K562 (cell line): ENCODE measurements at places on chromosomes 5 and 9.

DNA sequence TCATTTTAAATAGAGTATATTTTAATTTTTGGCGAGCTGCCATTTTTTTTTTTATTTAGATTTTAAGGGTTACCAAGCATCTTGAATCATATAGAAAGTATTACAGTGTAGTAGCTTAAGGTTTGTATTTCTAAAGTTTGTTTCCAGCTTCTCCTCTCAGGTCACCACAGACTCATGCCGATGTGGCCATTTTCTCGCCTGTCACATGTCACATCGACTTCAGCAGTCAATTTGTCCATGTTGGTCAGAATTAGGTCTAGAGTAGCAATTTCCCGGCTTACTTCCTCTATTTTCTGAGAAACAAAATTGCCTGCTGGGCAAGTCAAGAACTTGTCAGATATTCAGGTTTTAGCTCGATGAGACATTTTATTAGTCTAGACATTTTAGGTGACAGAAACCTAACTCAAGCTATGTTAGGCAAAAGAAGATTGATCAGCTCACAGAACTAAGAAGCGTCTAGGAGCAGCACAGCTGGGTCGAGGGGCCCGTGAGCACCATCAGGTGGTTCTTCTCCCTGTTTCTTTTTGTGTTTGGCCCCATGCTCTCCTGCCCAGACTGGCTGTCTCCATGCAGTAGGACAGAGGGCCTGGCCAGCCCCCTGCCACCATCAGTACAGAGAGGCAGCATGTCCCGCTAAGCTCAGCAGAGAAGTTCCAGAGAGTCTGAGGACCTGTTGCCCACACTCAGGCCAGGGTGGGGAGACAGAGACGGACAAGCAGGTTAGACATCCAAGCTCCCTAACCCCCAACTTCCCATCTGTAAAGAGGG lies 48.4 kb upstream of the AFAP1L1 start:
- DNase-seq = no peak

DNA sequence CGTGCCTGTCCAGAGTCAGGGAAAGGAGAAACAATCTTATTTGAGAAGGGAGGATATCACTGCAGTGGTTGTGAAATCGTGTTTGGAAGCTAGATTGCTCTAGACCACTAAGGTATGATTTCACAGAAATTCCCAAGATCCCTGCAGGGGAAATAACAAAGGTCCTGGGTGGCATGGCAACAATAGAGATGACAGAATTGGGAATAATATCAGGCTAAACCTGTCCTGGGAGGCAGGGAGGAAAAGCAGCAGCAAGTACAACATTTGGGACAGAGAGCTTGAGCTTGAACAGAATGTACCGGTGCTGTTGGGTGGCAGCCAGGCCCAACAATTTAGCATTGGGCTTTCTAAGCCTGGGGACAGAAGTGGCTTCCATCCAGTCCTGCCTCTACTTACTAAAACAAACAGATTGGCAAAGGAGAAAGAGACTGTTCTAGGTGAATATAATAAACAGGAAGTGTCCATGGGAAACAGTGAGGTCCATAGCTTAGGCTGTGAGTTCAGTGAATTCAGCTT lies 17.0 kb upstream of the ARHGAP26 start:
- no peak for DNase-seq

- no peak for DNase-seq
Measured at GRCh38 chr9:110337727-110338126, at the start of gene TXNDC8. Gene TXNDC8 (minus strand): TSS chr9:110337863.

DNA sequence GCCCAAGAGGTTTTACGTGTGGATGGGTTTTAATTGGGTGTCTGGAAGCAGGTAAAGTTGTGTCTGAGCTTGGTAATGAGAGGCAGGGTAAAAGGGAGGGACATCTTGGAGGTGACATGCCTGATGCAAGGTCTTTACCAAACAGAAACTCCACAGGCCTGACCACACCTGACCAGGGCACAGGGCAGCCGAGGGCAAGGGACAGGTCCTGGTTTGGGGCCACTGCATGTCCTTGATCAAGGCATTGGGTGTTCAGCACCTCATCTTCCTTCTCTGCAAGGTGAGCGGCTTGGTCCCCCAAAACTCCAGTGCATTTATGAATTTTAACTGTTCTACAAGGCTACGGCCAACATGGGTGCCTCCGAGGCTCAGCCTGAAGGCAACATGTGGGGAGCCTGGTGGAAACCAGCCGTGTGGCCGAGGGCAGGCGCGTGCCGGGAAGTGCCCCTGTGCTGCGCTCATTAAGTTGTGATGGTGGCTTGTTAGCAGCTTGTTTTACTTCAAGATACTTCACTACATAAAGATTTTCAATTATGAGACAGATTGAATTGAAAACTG lies 30.7 kb upstream of the LPCAT1 start:
- no peak for DNase-seq

GRCh38 chr5:91643797-91644196 lies 260.7 kb upstream of the ARRDC3 start:
- no peak for DNase-seq

DNA sequence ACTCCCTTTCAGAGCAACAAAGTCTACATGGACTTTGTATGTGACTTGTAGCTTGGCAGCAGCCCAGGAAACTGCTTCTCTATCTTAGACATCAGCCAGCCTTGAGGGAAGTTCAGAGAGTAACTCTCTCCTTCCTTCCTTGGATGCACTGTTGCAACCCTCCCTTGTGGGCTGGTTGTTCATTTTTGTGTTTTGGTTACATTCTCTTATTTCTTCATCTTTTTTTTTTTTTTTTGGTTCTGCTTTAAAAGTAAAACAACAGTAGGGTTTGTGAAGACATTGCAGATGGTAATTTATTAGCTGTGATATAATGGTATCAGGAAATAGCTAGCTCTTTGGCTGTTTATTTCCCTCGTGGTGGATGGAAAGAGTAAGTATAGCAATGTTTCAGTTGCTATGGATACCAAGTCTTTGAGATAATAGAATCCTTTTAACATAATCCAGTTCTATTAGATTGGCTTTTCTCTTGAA lies 97.9 kb upstream of the MAMDC2 start:
- no peak for DNase-seq

- no peak for DNase-seq
Measured at GRCh38 chr5:54273715-54274114, 36.7 kb downstream of the ARL15 start.

DNA sequence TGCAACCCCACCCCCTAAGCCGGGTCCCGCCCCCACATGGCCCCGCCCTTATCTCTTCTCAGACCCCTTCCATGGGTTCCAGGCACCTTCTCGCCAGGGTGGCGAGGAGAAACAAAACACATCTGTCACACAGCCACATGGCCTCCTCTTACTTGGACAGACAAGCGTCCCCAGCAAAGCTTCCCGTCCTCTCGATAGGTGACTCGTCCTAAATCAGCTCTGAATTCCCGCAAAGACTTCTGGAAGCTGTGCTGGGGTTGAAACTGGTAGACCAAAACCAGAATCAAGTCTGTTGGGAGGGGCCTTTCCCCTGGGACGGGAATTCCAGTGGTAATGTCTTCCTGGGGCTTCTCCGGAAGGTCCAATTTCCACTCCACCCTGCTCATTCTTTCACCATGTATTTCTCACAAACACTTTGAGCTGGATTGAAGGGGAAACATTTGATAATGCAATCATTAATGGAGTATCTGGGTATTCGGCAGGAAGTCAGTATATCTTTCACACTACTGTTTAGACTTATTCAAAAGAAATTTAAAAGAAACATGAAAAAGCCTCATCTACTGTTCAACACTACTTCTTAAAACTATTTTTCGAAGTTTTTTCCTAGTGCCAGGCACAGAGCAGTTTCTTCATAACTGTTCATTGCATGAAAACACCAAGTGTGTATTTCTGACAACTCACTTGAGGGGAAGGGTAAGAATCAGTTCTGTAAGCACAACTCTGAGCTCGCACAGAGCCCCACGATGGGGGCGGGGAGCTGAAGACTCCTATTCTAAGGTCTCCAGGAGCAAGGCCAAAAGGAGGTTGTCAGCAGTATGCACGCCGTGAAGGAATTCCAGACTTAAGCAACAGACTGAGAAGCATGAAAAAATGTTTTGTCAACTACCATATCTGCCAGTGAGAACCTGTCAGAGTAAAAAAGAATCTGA lies 644 bp upstream of the CTNNAL1 start:
- DNase-seq = peak; percentile 18

DNA sequence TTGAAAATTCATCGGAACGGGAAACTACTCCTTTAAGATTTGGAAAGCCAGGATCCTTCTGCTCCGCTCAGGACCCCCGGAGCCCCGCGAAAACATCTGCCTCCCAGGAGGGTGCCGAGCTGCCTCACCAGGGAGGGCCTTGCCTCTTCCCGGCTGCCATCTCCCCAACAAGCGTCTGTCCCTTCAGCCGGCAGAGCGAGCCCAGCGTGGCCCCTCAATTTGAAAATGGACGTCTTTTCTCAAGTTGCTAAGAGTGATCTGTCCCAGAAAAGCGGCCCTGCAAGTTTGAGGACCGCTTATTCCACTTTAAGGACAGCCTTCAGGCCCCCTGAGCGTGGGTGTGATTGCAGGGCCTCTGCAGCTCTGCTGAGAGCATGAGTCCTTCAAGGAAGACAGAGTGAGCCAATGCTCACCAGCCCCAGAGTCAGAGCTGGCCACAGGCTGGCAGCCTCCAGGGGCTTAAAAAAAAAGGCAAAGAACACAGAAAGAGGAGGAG lies 101.3 kb downstream of the PHF2 start:
- no peak for DNase-seq

GRCh38 chr5:80964919-80965318 lies 4.8 kb downstream of the RASGRF2 start:
- no peak for DNase-seq

GRCh38 chr5:142512043-142513042 lies 173.5 kb downstream of the FGF1 start:
- DNase-seq = no peak

DNA sequence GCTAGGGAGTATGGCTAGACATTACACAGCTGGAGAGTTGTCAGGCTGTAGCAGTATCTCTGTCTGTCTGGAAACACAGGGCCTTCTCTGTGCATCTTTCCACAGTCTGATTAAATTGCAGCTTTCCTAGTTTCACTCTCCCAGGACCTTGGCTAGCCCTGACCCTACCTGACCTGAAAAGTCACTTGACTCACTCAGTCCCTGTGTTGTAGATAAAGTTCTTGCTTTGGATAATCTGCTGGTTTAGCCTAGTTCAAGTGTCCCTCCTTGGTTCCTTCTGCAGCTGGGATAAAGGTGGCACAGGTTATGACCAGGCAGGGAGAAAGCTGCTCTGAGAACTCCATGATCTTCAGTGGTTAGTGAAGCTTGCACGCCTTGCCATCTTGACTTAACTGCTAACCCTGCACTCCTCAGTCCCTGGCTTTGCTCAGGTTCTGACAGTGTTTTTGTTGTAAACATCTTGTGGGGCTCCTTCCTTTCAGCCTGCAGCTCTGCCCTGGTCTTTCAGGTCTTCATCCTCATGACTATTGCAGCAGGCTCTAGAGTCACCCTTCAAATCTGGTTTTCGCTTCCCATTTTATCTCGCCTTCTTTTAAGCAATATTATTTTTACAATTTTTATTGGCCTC lies 101.0 kb downstream of the PIP5K1B start:
- no peak for DNase-seq

DNA sequence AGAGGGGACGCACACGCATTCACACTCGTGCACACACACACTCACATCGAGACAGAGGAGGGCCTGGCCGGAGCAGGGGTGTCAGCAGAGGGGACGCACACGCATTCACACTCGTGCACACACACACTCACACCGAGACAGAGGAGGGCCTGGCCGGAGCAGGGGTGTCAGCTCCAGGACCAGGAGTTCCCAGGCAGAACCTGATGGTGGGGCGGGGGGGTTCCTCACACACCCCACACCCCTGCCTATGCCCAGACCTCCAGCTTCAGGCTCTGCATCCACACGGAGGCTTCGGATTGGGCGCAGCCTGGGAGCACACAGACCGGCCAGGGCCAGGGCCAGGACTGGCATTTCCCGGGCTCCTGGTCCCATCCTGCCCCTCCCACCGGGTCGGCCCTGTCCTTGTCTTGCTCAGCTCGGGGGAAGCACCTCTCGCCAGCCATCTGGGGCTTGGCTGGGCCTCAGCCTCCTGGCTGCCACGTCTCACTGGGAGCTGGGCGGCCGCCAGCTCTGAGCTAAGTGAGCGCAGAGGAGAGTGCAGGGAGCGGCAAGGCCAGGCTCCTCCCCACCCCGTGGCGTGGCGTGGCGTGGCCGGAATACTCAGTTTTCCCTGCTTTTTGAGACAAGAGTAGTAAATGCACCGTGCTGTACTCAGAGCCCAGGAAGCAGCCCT lies 31.3 kb downstream of the ADAMTS2 start:
- no peak for DNase-seq

- DNase-seq = no peak
Measured at GRCh38 chr5:148858106-148858505, 31.7 kb downstream of the ADRB2 start.

- no peak for DNase-seq
Measured at GRCh38 chr5:149638136-149638535, 56.8 kb downstream of the ARHGEF37 start.

- DNase-seq = no peak
Measured at GRCh38 chr5:16489322-16489791, 23.8 kb upstream of the ZNF622 start.

DNA sequence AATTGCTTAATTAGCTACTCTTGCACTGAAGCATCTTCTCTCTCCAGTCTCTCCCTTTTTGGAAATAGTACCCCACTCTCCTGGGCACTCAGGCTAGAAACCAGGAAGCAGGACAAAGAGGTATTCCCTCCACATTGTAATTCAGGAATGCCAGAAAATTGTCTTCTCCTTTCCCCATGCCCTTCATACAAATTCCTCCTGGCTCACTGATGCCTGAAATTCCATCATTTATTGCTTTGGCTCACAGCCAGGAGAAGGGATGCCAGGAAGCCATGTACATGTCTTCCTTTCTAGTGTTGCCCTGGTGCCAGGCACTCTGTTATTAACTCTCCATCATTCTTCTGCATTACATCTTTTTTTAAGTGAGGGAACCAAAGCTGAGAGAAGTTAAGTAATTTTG lies 716.5 kb upstream of the C9orf72 start:
- DNase-seq = no peak
